Activated T-helper 1 cell treated with Interleukin-2 at 50 U/mL for 16 hours (primary cell): ENCODE measurements at places on chromosomes 16 and 17.

DNA sequence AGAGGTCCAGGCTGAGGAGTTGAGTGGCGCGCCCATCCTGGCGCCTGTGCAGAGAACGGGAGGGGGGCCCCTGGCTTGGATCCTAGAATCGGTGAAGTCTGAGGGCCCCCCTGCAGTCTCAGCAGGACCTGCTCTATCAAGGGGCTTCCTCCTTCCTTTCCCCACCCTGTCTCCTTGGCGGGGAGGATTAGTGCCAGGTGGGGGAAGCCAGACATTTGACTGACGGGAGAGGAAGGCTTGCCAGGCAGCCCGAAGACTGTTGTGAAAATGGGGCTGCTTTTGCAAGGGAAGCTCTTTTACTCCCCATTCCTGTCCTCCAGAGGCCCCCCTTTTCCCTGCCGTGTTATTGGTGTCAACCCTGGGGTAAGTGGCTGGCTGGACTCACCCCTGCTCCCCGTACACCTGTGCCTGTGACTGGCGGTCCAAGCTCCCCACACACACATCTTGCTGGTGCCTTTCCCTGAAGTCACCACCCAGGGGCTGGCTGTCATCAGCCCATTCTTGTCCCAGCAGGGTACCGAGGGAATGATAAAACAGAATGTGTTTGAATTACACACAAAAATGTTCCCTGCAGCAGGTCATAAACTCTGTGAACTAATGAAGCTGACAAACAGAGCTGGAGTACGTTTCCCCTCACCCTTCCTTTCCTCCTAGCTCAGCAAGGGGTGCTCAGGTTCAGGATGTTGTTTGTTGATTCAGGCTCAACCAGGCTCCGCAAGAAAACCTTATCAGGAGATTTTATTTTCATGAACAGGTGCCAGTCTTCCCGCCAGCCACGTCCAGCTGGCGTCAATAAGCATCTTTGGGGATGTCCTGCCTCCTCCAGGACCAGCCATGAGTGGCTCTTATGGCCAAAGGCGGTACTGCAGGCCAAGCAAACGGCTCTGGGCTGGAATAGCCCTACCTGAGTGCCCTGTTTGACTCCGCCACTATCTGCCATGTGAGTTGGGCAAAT, 4.4 kb upstream of the ARMC7 start:
- no peak for DNase-seq

DNA sequence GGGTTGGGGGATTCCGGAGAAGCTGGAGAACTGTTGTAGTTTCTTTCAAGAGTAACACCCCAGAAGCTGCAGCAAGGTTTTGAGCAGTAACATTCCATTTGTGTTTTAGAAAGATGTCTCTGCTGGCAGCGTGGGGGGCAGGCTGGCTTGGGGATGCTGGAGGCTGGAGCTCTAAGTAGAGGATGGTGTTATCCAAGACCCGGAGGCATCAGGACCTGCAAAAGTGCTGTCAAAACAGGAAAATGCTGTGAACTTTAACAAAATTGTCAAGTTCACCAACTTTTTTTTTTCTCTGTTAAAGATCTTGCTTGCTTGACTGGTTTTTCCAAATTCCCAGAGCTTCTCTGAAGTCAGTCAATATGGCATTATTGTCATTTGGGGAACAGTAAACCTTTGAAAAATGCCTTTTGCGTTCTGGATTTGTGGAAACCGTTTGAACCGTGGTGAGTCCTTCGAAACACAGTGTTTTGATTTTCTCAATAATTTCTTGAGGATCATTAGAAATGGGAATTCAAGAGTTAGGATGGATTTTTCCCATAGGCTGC, 189.6 kb upstream of the NLRP1 start:
- no peak for DNase-seq

- no peak for DNase-seq
Observed at GRCh38 chr16:85203462-85203813, 91.2 kb upstream of the CIBAR2 start.

- DNase-seq, result no peak
Observed at GRCh38 chr17:44191369-44191768, 4.6 kb downstream of the TMUB2 start.

DNA sequence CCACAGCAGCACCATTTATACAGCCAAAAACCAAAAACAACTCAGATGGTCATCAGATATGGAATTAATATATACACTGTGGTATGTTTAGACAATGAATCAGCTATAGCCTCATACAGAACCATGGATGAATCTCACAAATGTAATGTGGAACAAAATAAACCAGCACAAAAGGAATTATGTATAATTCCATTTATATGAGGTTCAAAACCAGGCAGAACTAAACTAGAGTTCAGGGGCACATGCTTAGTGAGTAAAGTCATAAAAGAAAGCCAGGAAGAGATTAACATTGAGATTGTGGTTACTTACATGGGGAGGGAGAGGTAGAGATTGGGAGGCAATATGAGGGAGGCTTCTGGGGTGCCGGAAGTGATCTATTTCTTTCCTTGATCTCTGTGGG, 231.1 kb downstream of the COPRS start:
- no peak for DNase-seq

GRCh38 chr16:58271589-58271988, 23.2 kb downstream of the PRSS54 start:
- DNase-seq, result no peak

DNA sequence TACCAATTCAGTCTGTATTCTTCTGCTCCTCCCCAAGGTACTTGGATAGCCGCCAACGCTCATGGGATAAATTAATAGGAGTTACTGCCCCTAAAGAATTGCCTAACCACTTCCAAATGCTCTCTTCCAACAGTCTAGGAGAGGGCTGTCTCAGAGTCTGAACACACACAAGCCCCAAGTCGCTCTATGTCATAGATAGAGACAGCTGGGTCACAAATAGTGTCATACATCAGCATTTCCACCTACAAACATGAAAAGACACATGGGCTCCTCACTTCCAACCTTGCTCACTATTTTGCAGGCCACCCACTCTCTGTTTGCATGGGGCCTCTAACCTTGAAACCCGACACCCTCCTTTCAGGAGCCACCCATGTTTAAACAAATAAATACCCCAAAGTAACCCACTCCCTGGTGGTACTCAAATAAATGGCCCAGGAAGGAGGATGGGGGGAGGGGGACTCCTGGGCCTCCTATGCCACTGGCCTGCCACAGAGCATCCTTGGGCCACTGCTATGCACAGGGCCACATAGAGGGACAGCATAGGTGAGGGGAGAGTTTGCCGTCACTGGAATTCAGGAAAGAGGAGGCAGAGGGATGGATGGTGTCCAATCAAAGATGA, 265.9 kb downstream of the SOX9 start:
- no peak for DNase-seq

DNA sequence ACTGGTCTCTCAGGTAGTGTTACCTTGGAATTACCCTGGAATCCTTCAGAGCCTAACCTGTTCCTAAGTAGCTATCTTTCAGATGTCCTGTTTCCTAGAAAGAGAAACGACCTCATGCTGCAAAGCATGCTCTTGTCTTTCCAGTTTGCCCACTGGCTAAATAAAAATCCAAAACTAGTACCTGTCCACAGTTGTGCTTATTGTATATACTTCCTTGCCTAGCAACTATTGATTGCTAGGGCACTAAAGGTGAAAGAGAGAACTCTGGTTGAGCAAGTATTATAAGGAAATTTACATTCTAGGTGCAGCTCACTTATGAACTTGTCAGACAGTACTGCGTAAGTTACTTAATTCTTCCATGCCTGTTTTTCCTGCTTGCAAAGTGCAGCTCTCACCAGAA, 38.5 kb downstream of the LIG3 start:
- no peak for DNase-seq

- DNase-seq, result no peak
Observed at GRCh38 chr17:31657876-31658275, 201.2 kb downstream of the COPRS start.

GRCh38 chr16:1169285-1170075, 16.6 kb downstream of the CACNA1H start:
- DNase-seq, result no peak

DNA sequence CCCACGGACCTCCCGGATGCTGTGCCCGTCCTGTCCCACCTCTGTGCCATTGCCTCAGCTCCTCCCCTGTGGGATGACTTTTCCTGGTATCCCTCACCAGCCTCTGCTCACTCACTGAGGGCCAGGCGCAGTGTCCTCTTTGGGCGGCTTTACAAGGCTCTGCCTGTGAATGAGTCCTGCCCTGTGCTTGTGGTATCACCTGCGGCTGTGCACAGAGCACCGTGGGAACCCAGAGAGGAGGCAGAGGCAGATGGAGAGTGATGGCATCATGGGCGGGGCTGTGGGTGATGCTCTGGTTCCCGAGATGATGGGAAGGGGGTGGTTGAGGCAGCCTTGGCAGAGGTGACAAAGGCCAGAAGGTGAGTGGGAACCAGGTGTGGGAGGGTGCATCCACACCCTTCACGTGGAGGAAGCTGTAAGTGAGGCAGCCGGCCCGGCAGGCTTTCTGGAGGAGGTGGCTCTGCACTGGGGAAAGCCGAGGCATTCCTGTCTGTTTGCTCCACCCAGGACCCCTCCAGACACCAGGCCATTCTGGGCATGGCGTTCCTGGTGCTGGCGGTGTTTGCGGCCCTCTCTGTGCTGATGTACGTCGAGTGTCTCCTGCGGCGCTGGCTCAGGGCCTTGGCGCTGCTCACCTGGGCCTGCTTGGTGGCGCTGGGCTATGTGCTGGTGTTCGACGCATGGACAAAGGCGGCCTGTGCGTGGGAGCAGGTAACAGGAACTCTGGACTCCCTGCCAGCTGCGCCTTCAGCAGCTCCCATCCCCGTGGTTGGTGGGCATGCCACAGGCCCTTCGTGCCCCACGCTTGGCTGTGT, 23.8 kb downstream of the ADCY7 start:
- DNase-seq, result no peak

DNA sequence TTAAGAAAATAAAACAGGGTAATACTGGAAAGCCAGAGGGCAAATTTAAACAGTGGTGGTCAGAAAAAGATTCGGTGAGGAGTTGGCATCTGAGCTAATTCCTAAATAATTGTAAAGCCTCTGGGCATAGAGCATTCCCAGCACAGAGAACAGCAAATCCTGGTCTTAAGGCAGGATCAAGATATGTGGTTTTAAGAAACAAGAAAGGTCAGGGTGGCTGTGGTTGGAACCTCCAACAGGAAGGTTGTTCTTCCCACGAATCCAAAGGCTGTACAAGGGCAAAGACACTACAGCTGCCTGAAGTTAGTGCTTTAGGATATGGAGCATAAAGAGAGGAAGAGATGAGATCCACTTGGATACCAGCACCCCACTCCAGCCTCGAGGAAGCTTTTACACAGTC, 114.6 kb downstream of the ZNF18 start:
- no peak for DNase-seq

- DNase-seq, result no peak
Observed at GRCh38 chr17:60087882-60088669, 9.4 kb upstream of the HEATR6 start.

- DNase-seq, result no peak
Observed at GRCh38 chr16:75217389-75217851, 1.4 kb upstream of the CTRB1 start.

- DNase-seq, result no peak
Observed at GRCh38 chr17:50949128-50949988, 83.2 kb upstream of the TOB1 start.

GRCh38 chr17:59617156-59617732, 2.5 kb upstream of the CLTC start:
- no peak for DNase-seq

- DNase-seq, result no peak
Observed at GRCh38 chr16:2270588-2271470, 2.9 kb upstream of the RNPS1 start.

- DNase-seq, result no peak
Observed at GRCh38 chr16:29141586-29142324, 156.9 kb downstream of the LAT start.

- DNase-seq, result no peak
Observed at GRCh38 chr17:6787081-6787693, 11.2 kb downstream of the FBXO39 start.

DNA sequence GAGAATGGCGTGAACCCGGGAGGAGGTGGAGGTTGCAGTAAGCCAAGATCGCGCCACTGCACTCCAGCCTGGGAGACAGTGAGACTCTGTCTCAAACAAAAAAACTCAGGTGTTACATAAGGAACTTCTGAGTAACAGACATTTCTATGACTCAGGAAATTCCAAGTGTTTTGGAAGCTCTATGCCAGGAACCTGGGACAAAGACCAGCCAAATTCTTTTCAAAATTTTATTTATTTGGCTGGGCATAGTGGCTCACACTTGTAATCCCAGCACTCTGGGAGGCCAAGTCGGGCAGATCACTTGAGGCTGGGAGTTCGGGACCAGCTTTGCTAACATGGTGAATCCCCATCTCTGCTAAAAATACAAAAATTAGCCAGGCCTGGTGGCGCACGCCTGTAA, 5.2 kb upstream of the SH2B1 start:
- no peak for DNase-seq

DNA sequence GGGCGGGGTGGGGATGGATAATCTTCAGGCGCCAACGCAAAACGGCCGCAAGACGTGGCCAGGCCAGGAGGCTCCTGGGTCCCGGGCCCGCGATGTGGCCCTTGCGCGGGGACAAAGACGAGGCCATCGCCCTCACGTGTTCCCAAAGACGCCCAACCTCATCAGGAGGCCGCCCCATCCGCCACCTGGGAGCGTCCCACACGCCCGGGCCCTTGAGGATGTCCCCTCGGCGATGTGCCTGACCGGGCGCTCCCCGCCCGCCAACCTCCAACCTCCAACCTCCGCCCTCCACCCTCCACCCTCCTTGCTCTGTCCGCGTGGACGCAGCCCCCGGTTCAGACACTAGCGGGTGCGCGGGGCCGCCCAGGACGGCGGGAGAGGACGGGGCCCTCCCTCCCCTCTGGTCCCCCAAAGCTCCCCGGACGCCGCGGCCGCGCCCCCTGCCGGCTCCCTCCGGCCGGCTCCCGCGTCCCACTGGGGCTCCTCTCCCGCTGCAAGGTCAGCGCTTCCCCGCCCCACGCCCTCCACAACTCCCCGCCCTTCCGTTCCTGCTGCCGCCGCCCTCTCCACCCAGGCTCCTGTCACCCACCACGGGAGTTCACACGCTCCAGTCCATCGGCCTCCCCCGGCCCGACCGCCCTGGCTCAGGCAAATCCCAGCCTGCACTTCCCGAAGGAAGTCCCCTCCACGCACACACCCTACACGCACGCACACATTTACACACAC, 250.8 kb upstream of the RPL38 start:
- DNase-seq, result peak; percentile 20

GRCh38 chr16:18792836-18793433, 2.8 kb upstream of the RPS15A start:
- DNase-seq, result no peak

- DNase-seq, result no peak
Observed at GRCh38 chr16:47590472-47590871, 129.3 kb downstream of the PHKB start.

- no peak for DNase-seq
Observed at GRCh38 chr16:84715854-84716253, 16.1 kb downstream of the USP10 start.

GRCh38 chr17:80667462-80668277, 123.0 kb downstream of the RPTOR start:
- no peak for DNase-seq

- DNase-seq, result no peak
Observed at GRCh38 chr17:69857412-69857835, 217.6 kb upstream of the KCNJ16 start.

DNA sequence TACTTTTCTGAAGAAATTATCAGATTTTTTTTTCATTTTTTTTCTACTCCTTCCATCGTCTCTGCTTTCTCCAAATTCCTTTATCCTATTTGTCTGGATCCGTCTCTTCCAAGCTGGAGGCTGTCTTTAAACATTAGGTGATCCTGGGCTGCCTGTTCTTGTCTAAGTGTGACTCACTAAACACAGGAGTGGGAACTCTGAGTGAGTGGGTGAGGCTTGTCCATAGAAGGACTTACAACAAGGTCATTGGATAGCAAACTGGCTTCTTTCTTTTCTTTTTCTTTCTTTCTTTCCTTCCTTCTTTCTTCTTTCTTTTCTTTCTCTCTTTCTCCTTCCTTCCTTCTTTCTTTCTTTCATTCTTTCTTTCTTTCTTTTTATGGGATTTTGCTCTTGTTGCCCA, 18.2 kb downstream of the ALOX15 start:
- DNase-seq, result no peak
